Fibroblast of lung (primary cell): ENCODE measurements at places on chromosomes 3 and 15. TPM values are rescaled to one million over a fixed set of nuclear protein-coding genes. Genes with fewer than 3 reads are reported as not detected.
A peak's percentile ranks its signal among the peaks of the same experiment; 100 is the strongest.

GRCh38 chr15:101437618-101438481 is 51.7 kb downstream of the PCSK6 start:
- DNase-seq: no peak

FHIT gene
- polyA plus RNA-seq: 0.40 and 0.79 TPM in 2 replicates

- no peak for DNase-seq
Measured at GRCh38 chr3:39086144-39086543, 21.3 kb downstream of the GORASP1 start.

GRCh38 chr3:188133219-188133618 is 20.7 kb upstream of the LPP start:
- peak; percentile 91 for DNase-seq

DNA sequence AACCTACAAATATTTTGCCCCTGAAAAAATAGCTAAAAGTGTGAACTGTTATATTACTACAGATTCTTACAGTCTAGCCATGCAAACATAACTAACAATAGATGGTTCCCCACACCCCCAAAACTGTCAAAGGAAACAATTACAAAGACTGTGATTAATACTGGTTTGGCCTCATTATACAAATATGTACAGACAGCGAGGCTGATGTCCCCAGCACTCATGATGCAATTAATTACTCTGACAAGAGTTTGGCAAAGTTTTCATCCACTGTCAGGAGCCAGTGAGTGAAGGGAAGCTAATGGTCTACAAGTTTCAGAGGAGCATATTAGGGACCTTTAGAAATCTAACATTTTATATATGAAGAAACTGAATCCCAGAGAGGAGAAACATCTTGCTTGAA is 61.0 kb downstream of the HMG20A start:
- DNase-seq: peak; percentile 63

GRCh38 chr3:149247929-149248691 is 26.5 kb upstream of the CP start:
- DNase-seq: peak; percentile 48
